ENCODE measurements at places on chromosomes 4 and X. TPM values are rescaled to one million over a fixed set of nuclear protein-coding genes. Genes with fewer than 3 reads are reported as not detected.

Gene NCBP2L
- not detected for polyA plus RNA-seq

Gene AMMECR1
- polyA plus RNA-seq = 7.5 TPM

Gene PDHA2
- polyA plus RNA-seq = not detected

Gene TIGD4
- 0.20 TPM for polyA plus RNA-seq

Gene CT55
- 0.15 TPM for polyA plus RNA-seq

Gene MAGEE2
- not detected for polyA plus RNA-seq

Gene GUCY1B1
- 1.5 TPM for polyA plus RNA-seq

Gene IL13RA2
- polyA plus RNA-seq = not detected

Gene SUPT20HL1
- polyA plus RNA-seq = not detected

Gene CD40LG
- not detected for polyA plus RNA-seq

Gene DCLK2
- polyA plus RNA-seq = 0.32 TPM

Gene IL21
- polyA plus RNA-seq = not detected

Measured in H1 (cell line).